ENCODE measurements at places on chromosomes 13 and 19.

- DNase-seq = no peak
Measured at GRCh38 chr13:25429466-25429865, 57.7 kb downstream of the ATP8A2 start.

- DNase-seq = no peak
Measured at GRCh38 chr13:97460004-97460775, 26.2 kb downstream of the RAP2A start.

- no peak for DNase-seq
Measured at GRCh38 chr19:46133101-46133627, 8.7 kb upstream of the IGFL3 start.

DNA sequence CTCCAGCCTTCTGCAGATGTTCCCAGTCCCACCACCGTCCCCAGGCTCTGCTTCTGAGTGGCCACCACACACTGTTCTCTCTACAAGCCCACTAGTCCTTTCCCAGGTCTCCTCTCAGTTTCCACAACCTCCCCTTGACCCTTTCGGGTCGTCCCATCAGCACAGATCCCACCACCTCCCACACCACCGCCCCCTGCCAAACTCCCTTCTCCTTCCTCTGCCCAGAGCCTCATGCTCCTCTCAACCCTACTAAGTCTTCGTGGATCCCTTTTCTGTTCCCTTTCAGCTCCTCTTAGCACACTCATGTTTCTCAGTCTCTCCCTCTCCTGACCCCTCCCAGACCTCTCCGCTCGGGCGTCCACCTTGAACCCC is 1.9 kb downstream of the NAPA start:
- DNase-seq = no peak

DNA sequence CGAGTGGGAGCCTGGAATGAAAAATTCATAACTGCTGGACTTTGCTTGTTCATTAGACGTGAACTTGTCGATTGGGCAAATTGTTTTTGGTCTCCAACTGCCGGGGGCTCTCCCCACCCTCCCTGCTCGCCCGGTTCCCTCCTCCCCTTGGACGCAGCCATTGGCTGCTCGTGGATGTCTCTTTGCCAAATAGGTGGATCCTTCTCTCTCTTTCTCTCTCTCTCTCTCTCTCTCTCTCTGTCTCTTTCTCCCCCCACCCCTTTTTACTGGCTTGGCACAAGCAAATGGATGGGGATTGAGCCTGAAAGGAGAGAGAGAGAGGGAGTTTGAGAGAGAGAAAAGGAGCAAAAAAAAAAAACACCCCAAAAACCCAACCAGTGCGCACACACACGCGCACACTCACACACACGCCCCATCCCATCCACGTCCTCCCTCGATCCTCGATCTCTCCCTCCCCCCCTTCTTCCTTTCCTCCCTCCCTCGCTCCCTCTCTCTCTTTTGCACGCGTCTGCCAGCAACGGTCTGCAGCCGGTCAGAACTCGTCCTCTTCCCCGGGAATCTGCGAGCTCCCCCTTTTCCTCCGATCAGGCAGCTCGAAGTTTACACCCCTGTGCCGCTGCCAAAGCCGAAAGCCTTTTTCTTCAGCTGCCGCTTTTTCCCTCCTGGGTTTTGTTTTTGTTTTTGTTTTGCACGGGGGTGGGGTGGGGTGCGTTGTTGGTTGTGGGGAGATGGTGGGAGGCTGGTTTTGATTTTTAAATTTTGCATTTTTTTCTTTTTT is 27.8 kb downstream of the NFIX start:
- no peak for DNase-seq
